ENCODE measurements at places on chromosomes 12 and 14.

DNA sequence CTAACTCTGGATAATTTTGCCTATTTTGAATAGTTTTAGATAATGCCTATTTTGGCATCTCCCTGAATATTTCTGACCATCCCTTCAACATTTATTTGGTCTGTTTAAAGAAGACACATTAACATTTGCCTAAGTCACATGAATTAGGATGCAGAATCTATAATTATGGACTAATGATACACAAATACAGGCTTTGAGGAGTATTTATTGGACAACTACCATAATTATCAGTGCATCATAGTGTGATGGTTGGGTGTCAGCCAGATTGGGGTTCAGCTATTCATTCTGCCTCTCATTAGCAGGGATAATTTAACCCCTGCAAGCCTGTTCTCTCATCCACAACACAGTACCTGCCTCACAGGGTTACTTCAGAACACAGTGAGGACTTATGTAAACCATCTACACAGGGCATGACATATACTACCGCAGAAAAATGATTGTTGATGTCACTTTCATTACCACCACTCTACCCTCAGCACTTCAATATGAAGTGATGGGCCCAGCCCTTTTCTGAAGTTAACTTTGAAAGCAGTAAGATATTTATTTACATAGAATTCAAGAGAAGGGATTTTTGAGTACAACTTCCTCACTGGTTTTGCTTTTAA is 14.4 kb downstream of the PRKCH start:
- no peak for DNase-seq

DNA sequence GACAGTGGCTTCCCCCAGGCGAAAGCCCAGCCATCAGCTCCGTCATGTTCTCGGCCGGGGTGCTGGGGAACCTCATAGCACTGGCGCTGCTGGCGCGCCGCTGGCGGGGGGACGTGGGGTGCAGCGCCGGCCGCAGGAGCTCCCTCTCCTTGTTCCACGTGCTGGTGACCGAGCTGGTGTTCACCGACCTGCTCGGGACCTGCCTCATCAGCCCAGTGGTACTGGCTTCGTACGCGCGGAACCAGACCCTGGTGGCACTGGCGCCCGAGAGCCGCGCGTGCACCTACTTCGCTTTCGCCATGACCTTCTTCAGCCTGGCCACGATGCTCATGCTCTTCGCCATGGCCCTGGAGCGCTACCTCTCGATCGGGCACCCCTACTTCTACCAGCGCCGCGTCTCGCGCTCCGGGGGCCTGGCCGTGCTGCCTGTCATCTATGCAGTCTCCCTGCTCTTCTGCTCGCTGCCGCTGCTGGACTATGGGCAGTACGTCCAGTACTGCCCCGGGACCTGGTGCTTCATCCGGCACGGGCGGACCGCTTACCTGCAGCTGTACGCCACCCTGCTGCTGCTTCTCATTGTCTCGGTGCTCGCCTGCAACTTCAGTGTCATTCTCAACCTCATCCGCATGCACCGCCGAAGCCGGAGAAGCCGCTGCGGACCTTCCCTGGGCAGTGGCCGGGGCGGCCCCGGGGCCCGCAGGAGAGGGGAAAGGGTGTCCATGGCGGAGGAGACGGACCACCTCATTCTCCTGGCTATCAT is 663 bp downstream of the PTGER2 start:
- DNase-seq: peak; percentile 35

- no peak for DNase-seq
Measured at GRCh38 chr14:51147183-51147582, 52.3 kb upstream of the TRIM9 start.

DNA sequence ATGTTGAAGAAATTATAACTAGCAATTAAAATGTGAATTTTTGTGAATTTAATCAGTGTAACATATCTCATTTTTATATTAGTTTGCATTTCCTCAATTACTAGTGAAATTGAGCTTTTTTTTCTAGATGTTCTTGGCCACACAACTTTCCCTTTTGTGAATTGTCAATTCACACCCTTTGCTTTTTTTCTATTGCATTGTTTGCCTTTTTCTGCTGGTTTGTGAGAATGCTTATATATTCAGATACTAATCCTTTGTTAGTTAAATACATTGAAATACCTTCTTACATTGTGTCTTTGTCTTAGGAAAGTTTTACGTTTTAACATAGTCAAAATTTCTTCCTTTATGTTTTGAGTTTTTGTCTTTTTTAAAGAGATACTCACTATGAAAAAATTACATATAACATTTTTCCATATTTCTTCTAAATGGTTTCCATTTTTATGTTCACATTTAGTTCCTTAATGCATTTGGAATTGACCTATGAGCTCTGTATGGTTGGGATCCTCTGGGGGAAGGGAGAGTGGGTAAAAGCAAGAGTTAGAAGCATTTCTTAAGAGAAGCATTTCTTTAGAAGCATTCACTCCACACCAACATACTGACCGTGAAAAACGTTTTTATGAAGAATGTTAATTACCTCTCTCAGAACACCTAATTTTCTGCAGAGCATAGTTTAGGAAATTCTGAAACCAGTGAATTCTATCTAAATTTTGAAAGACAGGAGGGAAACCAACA is 126.0 kb downstream of the CAPZA3 start:
- no peak for DNase-seq

- DNase-seq: no peak
Measured at GRCh38 chr14:22358726-22359125, 230.3 kb downstream of the DAD1 start.

GRCh38 chr14:31828946-31829868 is 247.9 kb upstream of the ARHGAP5 start:
- no peak for DNase-seq

DNA sequence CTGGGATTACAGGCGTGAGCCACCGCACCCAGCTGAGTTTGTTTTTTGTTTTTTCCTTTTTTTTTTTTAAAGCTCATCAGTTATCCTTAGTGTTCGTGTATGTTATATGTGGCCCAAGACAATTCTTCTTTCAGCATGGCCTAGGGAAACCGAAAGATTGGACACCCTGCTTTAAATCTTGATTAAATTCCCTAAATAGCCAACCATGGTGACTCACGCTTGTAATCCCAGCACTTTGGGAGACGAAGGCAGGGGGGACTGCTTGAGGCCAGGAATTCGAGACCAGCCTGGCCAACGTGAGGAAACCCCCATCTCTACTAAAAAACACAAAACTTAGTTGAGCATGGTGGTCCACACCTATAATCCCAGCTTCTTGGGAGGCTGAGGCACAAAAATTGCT is 131.1 kb downstream of the MED13L start:
- DNase-seq: no peak

- peak; percentile 18 for DNase-seq
Measured at GRCh38 chr12:58359084-58359483, 417.7 kb downstream of the ATP23 start.

DNA sequence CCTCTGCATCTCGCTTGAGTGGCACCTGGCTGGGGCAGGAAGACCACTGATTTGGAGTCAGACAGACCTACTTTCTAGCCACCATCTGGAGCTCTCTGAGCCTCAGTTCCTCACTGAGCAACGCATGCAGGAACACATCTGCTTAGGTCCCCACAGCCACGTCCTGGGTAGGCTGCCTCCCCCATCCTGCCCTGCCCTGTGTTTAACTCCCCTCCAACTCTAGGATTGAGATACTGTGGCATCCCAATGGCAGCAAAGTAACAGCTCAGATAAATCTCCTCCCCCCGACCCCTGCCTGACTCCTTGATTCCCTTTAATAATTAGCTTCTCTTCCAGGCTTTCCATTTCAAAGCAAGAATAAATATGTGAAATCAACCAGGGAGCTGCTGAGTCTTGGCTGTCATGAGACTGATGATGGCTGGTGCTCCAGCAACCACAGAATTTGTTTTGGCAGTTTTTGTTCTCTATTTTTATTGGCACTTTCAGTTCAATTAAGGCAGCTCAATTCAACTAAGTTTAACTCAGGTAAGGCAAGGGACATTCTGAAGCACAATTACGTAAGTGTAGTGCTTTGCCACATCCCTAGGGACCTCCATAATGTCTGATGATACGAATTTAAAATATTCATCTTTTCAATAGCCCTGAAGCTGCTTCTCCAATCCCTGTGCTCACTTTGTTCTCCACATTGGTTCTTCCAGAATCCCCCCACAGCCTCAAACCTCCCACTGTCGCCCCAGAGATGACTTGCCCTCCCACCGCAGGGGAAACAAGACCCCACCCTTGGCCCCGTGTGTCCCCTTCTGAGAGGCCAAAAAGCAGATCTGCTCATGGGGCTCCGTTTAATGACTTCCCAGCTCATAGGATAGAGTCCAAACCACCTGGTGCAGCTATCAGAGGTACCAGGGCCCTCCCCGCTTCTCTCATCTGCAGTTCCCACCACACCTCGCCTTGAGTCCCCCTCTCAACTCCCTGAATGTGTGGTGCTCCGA is 58.2 kb downstream of the ESR2 start:
- no peak for DNase-seq

- DNase-seq: peak; percentile 44
Measured at GRCh38 chr12:31728289-31728916, 418 bp downstream of the AMN1 start.

GRCh38 chr12:129570796-129571400 is 332.9 kb downstream of the TMEM132D start:
- DNase-seq: no peak

DNA sequence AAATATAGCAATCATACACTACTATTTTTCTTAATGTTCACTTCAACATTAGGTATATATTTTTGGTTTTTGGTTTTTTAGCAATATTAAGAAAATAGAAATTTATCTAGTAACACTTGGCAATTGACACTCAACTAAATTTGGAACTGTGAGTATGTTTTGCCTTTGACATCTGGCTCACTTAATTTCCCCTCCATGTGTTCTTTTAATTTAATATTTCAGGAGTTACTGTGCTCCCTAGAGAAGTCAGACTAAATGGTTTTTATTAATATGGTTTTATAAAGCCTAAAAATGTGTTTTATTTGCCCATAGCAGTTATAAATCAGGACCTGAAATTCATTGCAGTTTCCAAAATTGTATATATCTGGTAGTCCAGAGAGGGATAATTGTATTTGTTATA is 175.3 kb upstream of the AVPR1A start:
- DNase-seq: no peak

- DNase-seq: no peak
Measured at GRCh38 chr12:12613344-12613743, 1.7 kb downstream of the CREBL2 start.

DNA sequence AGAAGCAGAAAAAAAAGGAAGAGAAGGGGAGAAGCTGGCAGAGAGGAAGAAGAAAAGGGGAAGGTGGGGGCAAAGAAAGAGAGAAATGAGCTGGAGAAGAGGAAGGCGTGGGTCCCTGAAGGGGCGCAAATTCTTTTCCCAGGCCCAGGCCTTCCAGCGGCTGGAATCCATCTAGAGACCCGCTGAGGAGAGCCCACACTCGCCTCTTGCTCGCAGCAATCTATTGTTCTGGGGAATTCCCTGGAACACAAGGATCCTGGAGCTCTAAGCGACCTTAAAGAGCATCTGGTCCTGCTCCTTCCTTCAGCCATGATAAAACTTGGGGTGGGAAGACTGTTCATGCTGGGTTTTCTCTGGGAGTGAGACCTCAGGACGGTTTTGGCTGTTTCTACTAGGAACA is 41.2 kb upstream of the FKBP4 start:
- no peak for DNase-seq

GRCh38 chr14:96567289-96567899 is 65.2 kb downstream of the PAPOLA start:
- DNase-seq: no peak

- DNase-seq: no peak
Measured at GRCh38 chr14:78170203-78170602, at the start of gene NRXN3. NRXN3 (plus strand) TSS chr14:78170373; CDS start chr14:78243094, 72,721 bp downstream.

- DNase-seq: no peak
Measured at GRCh38 chr12:108047071-108047550, 82.0 kb upstream of the WSCD2 start.

- DNase-seq: no peak
Measured at GRCh38 chr14:61877035-61877390, 114.8 kb downstream of the SNAPC1 start.

GRCh38 chr14:100442498-100443490 is 119.7 kb downstream of the SLC25A47 start:
- no peak for DNase-seq

DNA sequence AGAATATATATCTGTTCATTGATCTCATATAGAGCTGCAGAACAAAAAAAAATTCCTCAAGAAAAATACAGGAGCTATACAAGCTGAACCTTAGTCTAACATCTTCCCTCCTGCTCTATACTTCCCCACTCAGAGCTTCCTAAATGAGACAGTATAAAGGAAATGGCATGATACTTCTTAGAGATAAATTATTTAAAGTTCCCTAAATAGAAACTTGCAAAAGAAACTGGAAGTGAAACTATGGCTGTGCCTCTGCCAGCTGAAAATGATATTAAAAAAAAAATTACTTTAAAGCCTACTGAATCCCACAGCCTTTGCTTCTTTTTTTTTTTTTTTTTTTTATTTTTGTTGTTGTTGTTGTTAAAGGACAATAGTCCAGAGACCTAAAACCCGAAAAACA is 11.6 kb upstream of the NEK9 start:
- DNase-seq: no peak

GRCh38 chr12:83067981-83068380 is 381.3 kb downstream of the TMTC2 start:
- DNase-seq: no peak

GRCh38 chr12:62434494-62435302 is 31.9 kb upstream of the MON2 start:
- DNase-seq: no peak

DNA sequence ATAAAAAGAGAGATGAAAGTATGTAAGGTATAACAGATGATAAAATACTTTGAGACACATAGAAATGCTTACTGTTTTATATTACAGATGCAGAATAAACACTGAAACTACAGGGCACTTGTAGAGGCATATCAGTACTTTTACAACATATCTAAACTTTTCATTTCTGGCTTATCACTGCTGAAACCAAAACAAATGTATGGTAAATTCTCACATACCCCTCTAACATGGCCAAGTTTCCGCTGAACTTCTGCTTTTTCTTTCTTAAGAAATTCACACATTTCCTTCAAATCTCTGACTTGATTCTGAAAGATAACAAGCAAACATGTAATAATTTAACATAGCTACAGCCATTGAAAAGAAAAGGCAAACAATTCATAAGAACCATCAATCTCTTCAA is 33.3 kb upstream of the C12orf50 start:
- no peak for DNase-seq

GRCh38 chr14:74763803-74764531 is 851 bp downstream of the YLPM1 start:
- no peak for DNase-seq

- DNase-seq: no peak
Measured at GRCh38 chr12:5716201-5716600, 228.9 kb downstream of the ANO2 start.

- no peak for DNase-seq
Measured at GRCh38 chr14:86858591-86858990, 1134.4 kb downstream of the GALC start.

- no peak for DNase-seq
Measured at GRCh38 chr12:105679982-105680381, 349.5 kb downstream of the C12orf75 start.

DNA sequence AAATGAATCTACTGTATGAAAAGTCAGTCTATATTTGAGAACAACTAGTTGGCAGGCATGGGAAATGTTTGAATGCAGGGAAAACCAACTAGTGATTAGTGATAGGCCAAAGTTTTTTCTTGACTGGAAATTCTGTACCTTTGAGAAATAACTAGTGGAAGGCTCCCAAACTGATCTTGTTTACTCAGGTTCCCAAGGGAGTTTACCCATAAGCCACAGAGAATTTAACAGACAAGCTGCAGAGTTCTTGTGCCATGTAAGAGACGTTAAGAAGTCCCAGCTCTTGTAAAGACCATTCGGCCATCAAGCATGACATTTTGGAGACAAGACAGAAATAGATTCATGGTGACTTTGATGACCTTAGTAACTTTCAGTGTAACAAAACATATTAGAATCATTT is 1882.8 kb upstream of the SEL1L start:
- no peak for DNase-seq

All from ovary (tissue), 10 donors.